ENCODE measurements at places on chromosomes 5 and 9.

DNA sequence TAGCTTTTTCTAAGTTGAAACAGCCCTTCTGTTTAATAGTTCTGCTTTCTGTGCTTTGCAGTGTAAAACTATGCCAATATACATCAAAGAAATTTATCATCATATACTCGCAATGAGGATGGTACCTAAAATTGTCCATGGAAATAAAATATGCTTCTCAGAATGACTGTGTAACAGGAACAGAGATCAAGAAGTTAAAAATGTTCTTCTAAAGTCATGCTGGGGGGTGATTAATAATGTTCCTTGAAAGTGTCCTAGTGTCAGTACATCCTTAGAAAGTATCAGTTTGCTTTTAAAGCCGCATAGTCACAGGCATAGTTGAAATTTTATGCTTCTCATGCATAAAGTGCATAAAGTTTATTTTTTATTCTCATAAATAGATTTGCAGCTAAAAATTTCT is 4.0 kb upstream of the LRRC70 start:
- no peak for DNase-seq

- DNase-seq = no peak
Observed at GRCh38 chr9:69389437-69389995, 64.5 kb downstream of the ENTREP1 start.

GRCh38 chr9:38036359-38037084 is 32.5 kb downstream of the SHB start:
- DNase-seq = no peak

DNA sequence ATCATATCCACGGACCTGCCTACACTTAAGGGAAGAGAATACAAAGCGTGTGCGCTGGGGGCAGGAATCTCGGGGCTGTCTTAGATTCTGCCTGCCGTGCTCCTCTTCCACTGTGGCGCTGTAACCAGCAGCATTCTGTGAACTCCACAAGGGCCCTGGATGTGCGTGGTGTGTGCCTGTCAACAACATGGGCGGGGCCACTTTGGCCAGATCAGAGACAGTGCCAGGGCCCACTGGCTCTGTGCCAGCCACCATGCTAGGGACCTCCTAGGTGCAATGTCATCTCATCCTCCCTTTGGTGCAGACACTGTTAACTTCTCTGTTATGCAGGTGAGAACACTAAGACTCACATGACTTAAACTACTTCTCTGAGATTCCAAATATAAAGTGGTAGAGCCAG is 113.7 kb downstream of the COL23A1 start:
- DNase-seq = no peak

DNA sequence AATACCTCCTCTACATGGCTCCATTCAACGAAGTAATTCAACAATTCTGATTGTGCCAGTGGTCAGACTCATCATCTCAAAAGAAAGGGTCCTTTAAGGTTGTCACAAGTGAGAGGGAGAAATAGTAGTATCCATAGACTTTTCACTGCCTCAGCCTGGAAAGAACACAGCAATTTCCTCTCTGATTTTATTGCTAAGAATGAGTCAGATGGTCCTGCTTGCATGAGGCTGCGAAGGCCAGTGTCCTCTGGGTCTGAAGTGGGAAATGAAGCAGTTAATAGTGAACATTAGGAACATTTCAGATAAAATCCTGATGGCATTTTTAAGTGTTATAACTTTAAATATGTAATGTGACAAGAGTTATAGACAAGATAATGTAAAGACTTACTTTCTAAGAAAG is 979.0 kb downstream of the EFNA5 start:
- DNase-seq = no peak

- no peak for DNase-seq
Observed at GRCh38 chr5:165837286-165837685, 2331.9 kb downstream of the MAT2B start.

DNA sequence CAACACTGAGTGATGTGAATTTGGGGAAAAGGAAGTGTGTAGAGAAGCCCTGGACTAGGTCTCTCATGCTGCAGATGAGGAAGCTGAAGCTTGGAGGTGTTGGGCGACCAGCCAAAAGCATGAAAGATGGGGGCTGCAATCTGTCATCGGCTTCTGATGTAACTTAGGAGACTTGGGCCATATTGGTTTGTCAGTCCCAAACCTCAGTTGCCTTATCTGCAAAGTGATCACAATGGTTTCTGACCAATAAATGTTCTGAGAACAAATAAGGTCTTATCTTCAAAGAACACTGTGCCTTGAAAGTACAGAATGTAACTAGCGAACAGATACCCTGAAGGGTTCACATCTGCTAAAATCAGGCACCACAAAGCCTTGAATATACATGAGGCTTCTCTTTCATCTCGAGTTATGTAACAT is 198.4 kb upstream of the NR3C1 start:
- DNase-seq = no peak

Measured in memory B cell (primary cell).